ENCODE measurements at places on chromosomes 11 and 22. TPM values are rescaled to one million over a fixed set of nuclear protein-coding genes. Genes with fewer than 3 reads are reported as not detected.
A peak's percentile ranks its signal among the peaks of the same experiment; 100 is the strongest.

Gene BIRC3
- total RNA-seq: 14.5 TPM

Gene CASTOR1
- 25.4 TPM for total RNA-seq

Gene TCN1
- total RNA-seq: not detected

Gene CHEK1
- total RNA-seq: 106 TPM

Gene PELI3
- total RNA-seq: 5.1 TPM

Gene OTOG
- not detected for total RNA-seq

Gene CYB5R2
- 0.55 TPM for total RNA-seq

Gene PKP3
- total RNA-seq: 0.13 TPM

Gene TRIM29
- total RNA-seq: not detected

Gene CD3E
- total RNA-seq: 530 TPM

Gene CCDC157
- total RNA-seq: 5.0 TPM

Gene FOLR1
- not detected for total RNA-seq

DNA sequence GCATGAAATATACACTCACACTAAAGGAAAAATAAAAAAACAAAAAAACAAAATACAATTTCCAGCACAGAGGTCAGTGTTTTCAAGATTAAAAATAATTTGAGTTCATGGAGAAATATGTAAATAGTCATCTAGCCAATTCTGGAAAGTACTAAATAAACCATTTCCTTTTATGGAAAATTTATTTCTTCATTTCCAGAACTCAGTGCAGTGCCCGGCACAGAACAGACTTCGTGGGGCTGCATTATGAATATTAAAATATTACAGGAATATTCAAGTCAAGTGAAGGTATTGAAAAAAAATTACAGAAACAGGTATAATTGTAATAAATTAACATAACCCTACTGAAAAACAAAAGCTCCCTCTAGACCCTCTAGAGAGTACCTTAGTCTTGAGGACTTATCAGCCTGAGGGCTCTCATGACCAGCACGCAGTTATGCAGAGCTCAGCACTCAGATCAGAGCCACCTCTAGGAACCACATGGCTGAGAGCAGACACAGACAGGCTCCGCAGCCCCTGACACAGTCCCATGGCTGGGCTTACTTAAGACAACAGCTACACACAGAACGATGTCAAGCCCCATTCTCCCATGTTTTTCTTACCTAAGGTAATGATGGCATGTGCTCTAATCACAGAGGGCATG, 45.6 kb downstream of the NCAPD3 start:
- H3K4me3 ChIP-seq: no peak overlapping the region
- no peaks in the 10 kb centered on the region for H3K4me1 ChIP-seq
- H3K27me3 ChIP-seq: no peaks in the 10 kb centered on the region
- H3K27ac ChIP-seq: no peak overlapping the region
- H3K36me3 ChIP-seq: peaks cover 73% of the 10 kb centered on the region
- no peak for DNase-seq

DNA sequence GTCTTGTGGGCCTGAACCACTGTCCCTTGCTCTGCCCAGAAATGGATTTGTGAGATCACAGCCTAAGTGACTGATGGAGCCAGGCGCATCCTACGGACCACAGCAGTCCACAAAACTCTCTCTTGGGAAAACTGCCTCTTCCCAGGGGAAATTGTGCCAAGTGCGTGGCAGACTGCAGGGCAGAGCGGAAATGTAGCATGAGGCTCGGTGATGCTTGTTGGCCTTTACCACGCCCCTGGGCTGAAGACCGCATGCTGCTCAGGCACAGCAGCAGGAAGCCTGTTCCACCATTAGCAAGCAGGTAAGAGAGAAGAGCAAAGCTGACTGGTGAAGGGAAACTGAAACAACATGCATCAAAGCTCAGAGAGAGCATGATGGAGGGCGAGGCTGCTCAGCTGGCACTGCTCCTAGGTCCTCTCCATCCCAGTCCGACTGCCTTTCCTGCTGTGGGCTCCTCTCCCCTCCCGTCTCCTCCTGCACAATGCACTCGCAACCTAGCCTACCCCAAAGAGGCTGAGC, 26.5 kb upstream of the SCARF2 start:
- peak; percentile 86 for DNase-seq
- H3K27ac ChIP-seq: peak overlapping the region; percentile 98
- peaks cover 47% of the 10 kb centered on the region for H3K4me1 ChIP-seq
- no peaks in the 10 kb centered on the region for H3K27me3 ChIP-seq

DNA sequence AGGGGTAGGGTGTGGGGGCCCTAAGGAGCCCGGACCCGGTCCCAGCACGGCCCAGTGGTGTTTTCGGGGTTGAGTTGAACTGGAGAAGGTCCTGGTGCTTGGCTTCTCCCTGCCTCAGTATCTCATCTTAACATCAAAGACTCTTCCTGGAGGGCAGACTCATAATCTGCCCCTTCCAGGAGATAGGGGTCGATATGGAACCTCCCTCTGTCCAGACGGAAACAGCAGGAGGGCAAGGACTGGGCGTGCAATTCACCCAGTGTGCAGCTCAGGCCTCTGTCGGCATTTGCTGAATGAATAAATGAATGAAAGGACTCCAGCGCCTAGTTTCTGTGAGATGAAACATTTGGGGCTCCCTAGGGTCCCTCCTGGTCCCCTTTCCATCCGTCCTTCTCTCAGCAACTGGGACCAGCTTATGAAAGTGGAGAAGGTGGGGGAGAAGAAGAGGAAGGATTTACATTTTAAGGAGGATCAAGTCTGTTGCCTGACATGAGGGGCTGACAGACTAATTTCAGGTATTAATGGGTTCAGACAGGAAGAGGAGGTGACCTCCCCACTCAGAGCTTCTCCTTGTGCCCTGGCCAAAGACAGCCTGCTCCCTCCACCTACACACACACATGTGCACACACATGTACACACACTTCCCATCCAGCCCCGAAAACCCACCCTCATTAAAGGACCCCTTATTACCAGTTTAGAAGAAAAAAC, 1.1 kb upstream of the SHISA8 start:
- H3K27me3 ChIP-seq: peaks cover 53% of the 10 kb centered on the region
- peaks cover 28% of the 10 kb centered on the region for H3K4me1 ChIP-seq
- H3K36me3 ChIP-seq: no peaks in the 10 kb centered on the region
- H3K27ac ChIP-seq: no peak overlapping the region
- no peak overlapping the region for H3K4me3 ChIP-seq

- peaks cover 6% of the 10 kb centered on the region for H3K36me3 ChIP-seq
- peaks cover 3% of the 10 kb centered on the region for H3K27me3 ChIP-seq
- peak overlapping the region; percentile 94 for H3K27ac ChIP-seq
- H3K4me3 ChIP-seq: peak overlapping the region; percentile 45
Observed at GRCh38 chr11:45079943-45080719, 66.3 kb upstream of the PRDM11 start.

GRCh38 chr11:5339771-5340322, 3.5 kb downstream of the OR51B5 start:
- H3K27me3 ChIP-seq: no peaks in the 10 kb centered on the region
- no peak for DNase-seq
- H3K4me3 ChIP-seq: no peak overlapping the region
- no peaks in the 10 kb centered on the region for H3K4me1 ChIP-seq
- H3K36me3 ChIP-seq: no peaks in the 10 kb centered on the region
- no peak overlapping the region for H3K27ac ChIP-seq

DNA sequence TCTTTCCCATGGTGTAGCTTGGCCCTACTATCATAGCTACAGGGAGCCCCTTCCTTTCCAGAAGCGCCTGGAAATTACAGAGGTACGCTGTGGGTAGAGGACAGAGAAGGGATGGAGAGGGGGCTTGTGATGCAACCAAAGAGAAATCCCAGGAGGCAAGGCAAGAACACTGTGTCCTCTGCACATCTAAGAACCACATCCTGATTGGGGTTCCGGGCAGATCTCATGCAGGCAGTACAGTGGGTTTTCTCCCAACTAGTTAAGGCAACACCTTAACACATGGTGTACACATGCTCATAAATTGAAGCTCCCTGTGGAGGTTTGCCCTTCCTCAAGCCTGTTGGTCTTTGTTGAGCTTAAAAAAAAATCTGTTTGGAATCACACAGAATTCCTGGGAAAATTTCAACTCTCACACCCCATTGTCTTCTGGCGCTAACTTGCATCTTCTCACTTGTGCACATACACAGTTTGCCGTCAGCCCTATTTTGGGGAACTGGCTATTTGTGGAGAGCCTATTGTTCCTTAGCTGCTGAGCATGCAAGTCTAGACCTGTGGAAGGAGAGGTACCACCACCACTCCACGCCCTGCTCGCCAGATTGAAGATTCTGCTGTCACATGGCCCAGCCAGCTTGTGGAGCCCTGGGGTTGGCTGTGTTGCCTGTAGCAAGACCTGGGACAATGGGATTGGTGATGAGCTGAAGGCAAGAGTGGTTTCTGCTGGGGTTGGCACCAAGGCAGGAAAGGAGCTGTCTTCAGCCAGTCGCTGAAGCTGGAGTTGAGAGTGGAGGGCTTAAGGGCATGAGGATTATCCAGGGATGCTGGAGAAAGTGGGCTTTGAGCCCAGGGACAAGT, 52.4 kb downstream of the ALX4 start:
- no peak for DNase-seq
- peaks cover 31% of the 10 kb centered on the region for H3K4me1 ChIP-seq
- no peaks in the 10 kb centered on the region for H3K27me3 ChIP-seq
- H3K27ac ChIP-seq: peak overlapping the region; percentile 67
- peaks cover 4% of the 10 kb centered on the region for H3K36me3 ChIP-seq
- H3K4me3 ChIP-seq: no peak overlapping the region

- no peaks in the 10 kb centered on the region for H3K27me3 ChIP-seq
- H3K36me3 ChIP-seq: peaks cover 38% of the 10 kb centered on the region
- no peak overlapping the region for H3K4me3 ChIP-seq
- DNase-seq: no peak
- H3K4me1 ChIP-seq: peaks cover 37% of the 10 kb centered on the region
Observed at GRCh38 chr11:46696212-46696558, 4.2 kb downstream of the ARHGAP1 start.

- no peak for DNase-seq
- H3K4me3 ChIP-seq: no peak overlapping the region
- H3K4me1 ChIP-seq: peaks cover 39% of the 10 kb centered on the region
Observed at GRCh38 chr11:95780544-95780943, 9.0 kb downstream of the FAM76B start.

- H3K4me1 ChIP-seq: no peaks in the 10 kb centered on the region
- no peak for DNase-seq
- H3K4me3 ChIP-seq: no peak overlapping the region
- H3K27me3 ChIP-seq: peaks cover 6% of the 10 kb centered on the region
Observed at GRCh38 chr11:122210367-122210997, 94.5 kb upstream of the BLID start.

- H3K27ac ChIP-seq: no peak overlapping the region
- DNase-seq: no peak
- H3K27me3 ChIP-seq: peaks cover 21% of the 10 kb centered on the region
- H3K36me3 ChIP-seq: no peaks in the 10 kb centered on the region
- H3K4me1 ChIP-seq: no peaks in the 10 kb centered on the region
Observed at GRCh38 chr22:44372611-44373010, 59.9 kb upstream of the SHISAL1 start.

GRCh38 chr22:44192098-44192815, 11.5 kb downstream of the PARVG start:
- H3K27ac ChIP-seq: no peak overlapping the region
- DNase-seq: peak; percentile 59
- no peaks in the 10 kb centered on the region for H3K27me3 ChIP-seq
- peaks cover 46% of the 10 kb centered on the region for H3K36me3 ChIP-seq
- no peak overlapping the region for H3K4me3 ChIP-seq
- peaks cover 44% of the 10 kb centered on the region for H3K4me1 ChIP-seq

- peaks cover 10% of the 10 kb centered on the region for H3K36me3 ChIP-seq
- no peak for DNase-seq
- peak overlapping the region; percentile 50 for H3K27ac ChIP-seq
- peaks cover 50% of the 10 kb centered on the region for H3K4me1 ChIP-seq
- no peaks in the 10 kb centered on the region for H3K27me3 ChIP-seq
- peak overlapping the region; percentile 61 for H3K4me3 ChIP-seq
Observed at GRCh38 chr11:96242191-96242847, 100.7 kb downstream of the MAML2 start.

DNA sequence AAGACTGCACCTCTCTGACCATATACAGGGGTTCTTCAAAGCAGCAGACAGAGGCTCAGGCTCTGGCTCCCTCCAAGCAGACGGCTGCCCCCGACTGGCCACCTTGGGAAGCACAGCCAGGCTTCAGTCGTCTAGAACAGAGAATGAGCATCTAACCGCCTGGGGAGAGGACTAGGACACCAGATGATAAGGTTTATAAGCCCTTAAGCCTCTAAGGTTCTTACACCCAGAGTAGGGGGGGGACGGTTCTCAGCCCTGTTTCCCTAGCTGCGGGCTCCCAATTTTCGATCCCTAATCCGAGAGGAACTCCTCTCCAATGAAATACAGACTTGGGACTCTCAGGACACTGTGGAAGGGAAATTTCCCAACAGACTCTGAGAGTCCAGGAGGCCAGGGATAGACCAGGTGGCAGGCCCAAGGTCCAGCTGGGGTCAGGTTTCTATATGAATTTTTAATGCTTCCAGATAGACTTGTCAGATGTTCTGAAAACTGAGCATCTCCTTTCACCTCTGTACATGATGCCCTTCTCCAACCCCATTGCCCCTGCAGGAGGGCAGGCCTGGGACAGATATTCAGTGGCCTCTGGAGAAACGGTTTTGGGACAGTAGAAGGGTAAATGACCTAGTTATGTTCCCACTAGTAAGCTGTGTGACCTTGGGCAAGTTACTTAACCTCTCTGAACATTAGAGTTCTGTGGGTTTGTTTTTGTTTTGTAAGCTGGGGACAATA, 20.2 kb downstream of the RTN4RL2 start:
- H3K36me3 ChIP-seq: peaks cover 10% of the 10 kb centered on the region
- peaks cover 39% of the 10 kb centered on the region for H3K27me3 ChIP-seq
- no peak overlapping the region for H3K27ac ChIP-seq
- peak; percentile 87 for DNase-seq
- H3K4me1 ChIP-seq: peaks cover 27% of the 10 kb centered on the region
- no peak overlapping the region for H3K4me3 ChIP-seq

DNA sequence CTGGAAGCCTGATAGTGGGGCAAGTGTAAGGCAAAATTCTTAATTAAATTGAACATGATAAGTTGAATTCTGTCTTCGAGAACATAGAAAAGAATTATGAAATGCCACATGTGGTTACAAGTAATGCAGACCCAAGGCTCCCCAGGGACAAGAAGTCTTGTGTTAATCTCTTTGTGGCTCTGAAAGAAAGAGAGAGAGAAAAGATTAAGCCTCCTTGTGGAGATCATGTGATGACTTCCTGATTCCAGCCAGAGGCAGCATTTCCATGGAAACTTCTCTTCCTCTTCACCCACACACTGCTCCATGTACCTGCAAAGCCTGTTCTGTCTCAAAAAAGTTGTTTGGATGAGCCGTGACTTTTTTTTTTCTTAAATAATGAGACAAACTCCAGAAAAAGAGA, 1.9 kb upstream of the TYR start:
- H3K4me3 ChIP-seq: no peak overlapping the region
- H3K4me1 ChIP-seq: no peaks in the 10 kb centered on the region
- H3K27me3 ChIP-seq: no peaks in the 10 kb centered on the region

GRCh38 chr11:133705873-133706272, 139.4 kb downstream of the SPATA19 start:
- no peak overlapping the region for H3K4me3 ChIP-seq
- no peak overlapping the region for H3K27ac ChIP-seq
- DNase-seq: no peak
- no peaks in the 10 kb centered on the region for H3K27me3 ChIP-seq
- H3K36me3 ChIP-seq: no peaks in the 10 kb centered on the region

- H3K4me1 ChIP-seq: no peaks in the 10 kb centered on the region
- no peak overlapping the region for H3K4me3 ChIP-seq
- H3K36me3 ChIP-seq: peaks cover 30% of the 10 kb centered on the region
- no peak for DNase-seq
- no peak overlapping the region for H3K27ac ChIP-seq
Observed at GRCh38 chr11:70324376-70325115, 54.1 kb downstream of the PPFIA1 start.
